Ascending aorta (tissue), 2 donors: ENCODE measurements at places on chromosomes 4 and X. TPM values are rescaled to one million over a fixed set of nuclear protein-coding genes. Genes with fewer than 3 reads are reported as not detected.

DNA sequence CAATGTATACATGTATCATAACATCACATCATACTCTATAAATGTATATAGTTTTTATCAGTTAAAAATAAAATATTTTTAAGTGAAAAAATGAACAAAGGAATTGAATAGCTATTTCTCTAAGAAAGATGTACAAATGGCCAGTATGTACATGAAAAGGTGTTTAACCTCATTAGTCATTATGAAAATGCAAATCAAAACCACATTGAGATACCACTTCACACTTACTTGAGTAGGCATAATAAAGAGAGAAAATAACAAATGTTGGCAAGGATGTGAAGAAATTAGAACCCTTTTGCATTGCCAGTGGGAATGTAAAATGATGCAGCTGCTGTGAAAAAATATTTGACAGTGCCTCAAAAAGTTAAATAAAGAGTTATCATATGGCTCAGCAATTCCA lies 95.5 kb downstream of the IRS4 start:
- H3K36me3 ChIP-seq, result no peaks in the 10 kb centered on the region
- no peak overlapping the region for H3K4me3 ChIP-seq
- H3K27me3 ChIP-seq, result no peaks in the 10 kb centered on the region
- H3K4me1 ChIP-seq, result no peaks in the 10 kb centered on the region
- no peak overlapping the region for H3K27ac ChIP-seq

TIMM17B gene
- total RNA-seq, result 15.3 TPM

SMIM31 gene
- total RNA-seq, result not detected

SLIT2 gene
- 25.2 TPM for total RNA-seq

DNA sequence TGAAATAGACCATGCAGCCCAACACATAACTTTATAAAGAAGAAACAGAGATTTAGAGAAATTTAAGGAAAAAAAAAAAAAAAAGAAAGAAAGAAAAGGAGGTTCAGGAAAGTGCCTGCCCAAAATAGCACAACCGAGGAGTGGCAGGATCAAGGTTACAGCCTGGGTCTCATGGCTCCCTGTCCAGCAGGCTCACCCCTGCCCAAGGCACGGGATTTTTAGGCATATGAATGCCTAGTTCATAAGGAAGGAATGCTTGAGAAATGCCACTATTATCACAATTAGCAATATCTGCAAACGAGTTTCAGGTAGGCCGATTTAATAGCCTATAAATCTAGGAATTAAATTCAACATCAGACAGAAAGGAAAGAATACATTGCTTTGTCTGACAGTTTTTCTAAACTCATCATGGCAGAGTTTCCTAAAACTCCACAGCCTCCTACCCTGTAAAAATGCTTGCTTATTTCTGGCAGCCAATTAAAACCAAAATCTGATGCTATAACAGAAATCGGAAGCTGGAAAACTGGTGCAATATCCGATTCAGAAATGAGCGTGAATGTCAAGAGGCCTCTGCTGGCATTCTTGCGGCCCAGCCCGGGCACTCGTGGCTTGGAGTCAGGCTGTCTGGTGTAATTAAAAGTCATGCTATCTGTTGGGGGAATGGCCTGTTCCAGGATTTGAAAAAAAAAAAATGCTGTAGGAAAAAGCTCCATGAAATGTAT lies 63.5 kb downstream of the GEMIN8 start:
- no peak overlapping the region for H3K4me3 ChIP-seq
- H3K36me3 ChIP-seq, result no peaks in the 10 kb centered on the region
- no peaks in the 10 kb centered on the region for H3K27me3 ChIP-seq
- DNase-seq, result no peak
- no peak overlapping the region for H3K27ac ChIP-seq

DNA sequence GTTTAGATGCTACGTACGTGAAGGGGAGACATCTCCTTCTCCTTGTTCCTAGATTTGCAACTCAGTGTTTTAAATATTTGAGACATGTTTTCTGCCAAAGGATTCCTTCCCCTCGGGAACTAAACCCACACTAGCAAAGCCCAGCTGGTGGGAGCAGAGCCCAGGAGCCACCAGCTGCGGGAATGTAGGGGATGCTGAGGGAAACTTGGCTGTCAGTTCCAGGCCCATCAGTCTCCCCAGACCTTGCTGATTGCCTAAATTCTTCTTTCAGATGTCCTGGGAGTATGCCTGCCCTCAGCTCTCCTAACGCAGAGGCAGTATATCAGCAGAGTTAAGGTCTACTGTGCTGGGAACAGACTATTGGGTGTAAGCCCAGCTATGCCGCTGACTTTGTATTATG lies 630.0 kb upstream of the TENM3 start:
- no peak for DNase-seq
- no peak overlapping the region for H3K4me3 ChIP-seq
- no peaks in the 10 kb centered on the region for H3K27me3 ChIP-seq
- H3K27ac ChIP-seq, result no peak overlapping the region

SMIM10 gene
- 11.7 TPM for total RNA-seq

DNA sequence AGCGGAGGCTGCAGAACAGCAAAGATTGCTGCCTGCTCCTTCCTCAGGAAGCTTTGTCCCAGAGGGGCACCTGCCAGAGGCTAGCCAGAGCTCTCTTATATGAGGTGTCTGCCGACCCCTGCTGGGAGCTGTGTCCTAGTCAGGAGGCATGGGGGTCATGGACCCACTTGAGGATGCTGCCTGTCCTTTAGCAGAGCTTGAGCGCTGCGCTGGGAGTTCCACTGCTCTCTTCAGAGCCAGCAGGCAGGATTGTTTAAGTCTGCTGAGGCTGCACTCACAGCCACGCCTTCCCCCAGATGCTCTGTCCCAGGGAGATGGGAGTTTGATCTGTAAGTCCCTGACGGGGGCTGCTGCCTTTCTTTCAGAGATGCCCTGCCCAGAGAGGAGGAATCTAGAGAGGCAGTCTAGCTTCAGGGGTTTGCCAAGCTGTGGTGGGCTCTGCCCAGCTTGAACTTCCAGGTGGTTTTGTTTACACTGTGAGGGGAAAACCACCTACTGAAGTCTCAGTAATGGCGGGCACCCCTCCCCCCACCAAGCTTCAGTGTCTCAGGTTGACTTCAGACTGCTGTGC lies 10.9 kb downstream of the DCK start:
- no peak for DNase-seq
- peaks cover 4% of the 10 kb centered on the region for H3K36me3 ChIP-seq
- no peaks in the 10 kb centered on the region for H3K4me1 ChIP-seq
- no peaks in the 10 kb centered on the region for H3K27me3 ChIP-seq
- no peak overlapping the region for H3K27ac ChIP-seq
- no peak overlapping the region for H3K4me3 ChIP-seq

GRCh38 chrX:39497702-39498265 lies 600.0 kb downstream of the BCOR start:
- no peak for DNase-seq
- no peaks in the 10 kb centered on the region for H3K36me3 ChIP-seq
- H3K27ac ChIP-seq, result no peak overlapping the region

- peaks cover 3% of the 10 kb centered on the region for H3K36me3 ChIP-seq
- no peaks in the 10 kb centered on the region for H3K27me3 ChIP-seq
- no peak overlapping the region for H3K27ac ChIP-seq
These were observed 14.1 kb upstream of the SCRG1 start for GRCh38 chr4:173413036-173413435.
